DMS153 (cell line): ENCODE measurements at places on chromosomes 3 and 15.

DNA sequence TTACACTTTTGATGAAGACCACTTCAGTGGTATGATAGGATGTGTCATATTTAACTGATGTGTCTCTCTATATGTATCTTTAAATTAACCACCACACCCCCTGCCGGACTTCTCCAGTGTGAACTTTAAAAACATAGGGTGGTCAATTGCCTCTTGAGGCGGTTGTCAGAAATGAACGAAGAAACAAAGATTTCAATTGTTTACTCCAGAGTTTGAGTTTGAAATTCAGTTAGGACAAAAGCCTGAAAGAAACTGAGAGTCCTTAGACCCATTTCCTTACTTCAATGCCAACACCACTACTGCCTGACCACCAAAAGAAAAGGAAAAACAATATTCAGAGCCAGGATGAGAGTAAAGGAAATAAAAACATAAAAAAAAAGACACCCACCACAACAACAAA is 40.2 kb downstream of the VGLL3 start:
- DNase-seq: no peak

DNA sequence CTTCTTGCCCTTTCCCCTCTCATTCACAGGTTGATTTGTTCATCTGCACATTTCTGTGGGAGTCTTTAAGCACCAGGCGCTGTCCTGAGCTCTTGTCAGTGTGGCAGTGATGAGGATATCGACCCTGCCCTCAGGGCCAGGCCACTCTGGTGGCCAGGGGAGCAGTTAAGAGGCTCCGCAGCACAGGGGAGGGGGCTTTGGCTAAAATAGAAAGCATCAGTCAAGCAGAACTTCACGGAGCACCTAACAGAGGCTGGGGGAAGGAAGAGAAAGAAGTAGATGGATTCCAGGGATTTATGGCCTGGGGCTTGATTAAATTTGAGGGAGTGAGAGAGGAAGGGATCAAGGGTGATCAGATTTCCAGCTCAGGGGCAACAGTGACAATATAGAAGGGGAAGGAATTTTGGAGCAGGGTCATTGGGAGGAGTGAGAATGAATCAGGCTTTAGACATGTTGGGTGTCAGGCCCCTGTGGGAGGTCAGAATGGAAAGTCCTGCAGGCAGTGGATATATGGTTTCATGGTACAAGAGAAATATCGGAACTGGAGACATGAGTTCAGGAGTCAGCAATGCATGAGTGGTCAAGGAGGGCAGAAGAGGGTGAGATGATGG is 73.0 kb upstream of the GLCE start:
- DNase-seq: no peak

DNA sequence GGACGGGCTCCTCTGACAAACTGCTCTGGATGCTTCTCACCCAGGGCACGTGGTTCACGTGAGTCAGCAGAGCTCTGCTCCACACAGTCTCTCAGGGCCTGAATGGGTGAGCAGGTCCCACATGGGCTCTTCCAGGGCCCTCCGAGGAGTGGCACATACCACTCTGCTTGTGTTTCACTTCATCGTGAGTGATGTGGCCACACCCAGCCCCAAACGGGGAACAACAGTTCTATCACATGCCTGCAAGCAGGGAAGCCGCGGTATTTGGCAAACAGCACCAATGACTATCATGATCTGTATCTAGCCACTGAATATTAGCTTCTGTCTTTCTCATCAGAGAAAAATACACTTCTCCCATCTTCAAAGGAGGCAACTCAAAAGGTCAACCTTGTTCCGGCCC is 352.8 kb downstream of the GABRG3 start:
- no peak for DNase-seq

DNA sequence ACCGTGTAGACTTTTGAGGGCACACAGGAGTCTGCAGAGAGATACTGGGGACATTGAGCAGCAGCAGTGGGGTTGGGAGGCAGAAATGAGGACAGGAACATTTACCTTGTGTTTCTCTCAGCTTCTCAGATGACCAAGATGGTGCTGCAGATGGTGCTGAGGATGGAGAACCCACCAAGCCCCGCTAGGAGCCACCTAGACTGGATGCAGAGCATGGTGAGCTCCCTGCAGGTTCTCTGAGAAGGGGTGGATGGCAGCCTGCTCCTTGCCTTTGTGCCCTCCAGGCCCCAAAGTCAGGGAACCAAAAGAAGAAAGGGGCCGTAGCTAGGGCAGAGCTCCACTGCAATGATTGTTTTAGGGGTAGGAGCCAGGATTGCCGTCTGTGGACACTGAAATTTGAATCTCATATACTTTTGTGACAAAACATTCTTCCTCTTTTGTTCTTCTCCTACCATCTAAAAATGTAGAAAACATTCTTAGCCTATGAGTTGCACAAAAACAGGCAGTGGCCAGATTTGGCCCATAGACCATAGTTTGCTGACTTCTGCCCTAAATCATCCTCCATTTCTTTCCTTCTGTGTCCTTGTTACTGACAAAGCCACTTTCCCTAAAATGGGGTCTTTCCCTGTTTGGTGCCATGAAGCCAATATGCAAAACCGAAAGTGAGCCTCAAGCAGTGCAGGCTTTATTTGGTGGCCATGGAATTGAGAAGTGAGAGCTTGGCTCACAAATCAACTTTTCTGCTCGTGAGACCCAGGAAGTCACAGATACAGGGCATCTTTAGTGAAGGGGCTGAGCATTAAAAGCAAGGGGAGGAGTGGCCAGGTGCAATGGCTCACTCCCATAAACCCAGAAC is 11.9 kb upstream of the MUC20 start:
- DNase-seq: no peak

- no peak for DNase-seq
These were observed 81.7 kb downstream of the LRTM1 start for GRCh38 chr3:54846119-54846518.

GRCh38 chr3:22101351-22101750 is 350.3 kb upstream of the ZNF385D start:
- no peak for DNase-seq

GRCh38 chr3:23590424-23591273 is 215.1 kb upstream of the UBE2E1 start:
- DNase-seq: no peak

DNA sequence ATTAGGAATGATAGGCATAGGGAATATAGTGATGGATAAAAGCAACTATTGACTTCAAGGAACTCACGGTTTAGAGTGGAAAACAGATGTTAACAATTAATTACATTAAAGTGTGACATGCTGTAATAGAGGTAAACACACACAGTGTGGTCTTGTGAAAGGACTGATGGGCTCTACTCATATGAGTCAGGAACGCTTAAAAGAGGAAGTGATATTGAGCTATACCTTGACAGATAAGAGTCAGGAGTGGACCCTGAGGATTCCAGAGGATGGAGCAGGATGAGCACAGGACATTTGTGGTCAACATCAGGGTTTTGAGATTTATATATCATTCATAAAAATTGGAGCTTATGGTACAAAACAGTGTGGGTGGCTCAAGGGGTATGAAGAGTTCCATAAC is 11.0 kb downstream of the EXOG start:
- no peak for DNase-seq

DNA sequence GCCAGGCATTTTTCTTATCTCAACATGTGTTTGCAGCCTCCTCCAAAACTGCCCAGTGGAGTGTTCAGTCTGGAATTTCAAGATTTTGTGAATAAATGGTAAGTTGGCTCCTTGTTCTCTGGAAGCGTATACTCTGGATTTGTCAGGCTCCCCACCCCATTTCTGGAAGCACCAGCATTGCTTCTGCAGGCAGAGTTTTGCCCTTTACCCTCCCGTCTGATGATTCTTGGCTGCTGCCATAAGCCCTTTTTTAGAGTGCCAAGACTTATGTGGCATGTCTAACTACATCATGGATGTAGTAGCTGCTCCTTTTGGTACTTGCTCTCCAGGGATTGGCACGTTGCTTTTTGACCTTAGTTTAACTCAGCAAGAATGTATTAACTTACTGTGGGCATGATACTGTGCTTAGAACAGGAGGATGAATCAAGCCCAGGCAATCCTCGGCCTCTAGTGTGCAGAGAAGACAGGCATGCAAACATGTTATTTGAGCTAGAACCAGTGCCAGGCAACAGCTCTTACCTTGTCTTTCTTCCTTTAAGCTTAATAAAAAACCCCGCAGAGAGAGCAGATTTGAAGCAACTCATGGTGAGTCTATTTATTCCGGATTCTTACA is 8.3 kb downstream of the SNAPC5 start:
- DNase-seq: no peak

- no peak for DNase-seq
These were observed 18.6 kb downstream of the NMD3 start for GRCh38 chr3:161239700-161240099.
